Activated CD4-positive, alpha-beta T cell treated with anti-CD3 and anti-CD28 coated beads for 36 hours (primary cell): ENCODE measurements at places on chromosomes 4 and X. TPM values are rescaled to one million over a fixed set of nuclear protein-coding genes. Genes with fewer than 3 reads are reported as not detected.
A peak's percentile ranks its signal among the peaks of the same experiment; 100 is the strongest.

- DNase-seq: peak; percentile 18
Measured at GRCh38 chr4:154049457-154050181, 260.7 kb upstream of the SFRP2 start.

DNA sequence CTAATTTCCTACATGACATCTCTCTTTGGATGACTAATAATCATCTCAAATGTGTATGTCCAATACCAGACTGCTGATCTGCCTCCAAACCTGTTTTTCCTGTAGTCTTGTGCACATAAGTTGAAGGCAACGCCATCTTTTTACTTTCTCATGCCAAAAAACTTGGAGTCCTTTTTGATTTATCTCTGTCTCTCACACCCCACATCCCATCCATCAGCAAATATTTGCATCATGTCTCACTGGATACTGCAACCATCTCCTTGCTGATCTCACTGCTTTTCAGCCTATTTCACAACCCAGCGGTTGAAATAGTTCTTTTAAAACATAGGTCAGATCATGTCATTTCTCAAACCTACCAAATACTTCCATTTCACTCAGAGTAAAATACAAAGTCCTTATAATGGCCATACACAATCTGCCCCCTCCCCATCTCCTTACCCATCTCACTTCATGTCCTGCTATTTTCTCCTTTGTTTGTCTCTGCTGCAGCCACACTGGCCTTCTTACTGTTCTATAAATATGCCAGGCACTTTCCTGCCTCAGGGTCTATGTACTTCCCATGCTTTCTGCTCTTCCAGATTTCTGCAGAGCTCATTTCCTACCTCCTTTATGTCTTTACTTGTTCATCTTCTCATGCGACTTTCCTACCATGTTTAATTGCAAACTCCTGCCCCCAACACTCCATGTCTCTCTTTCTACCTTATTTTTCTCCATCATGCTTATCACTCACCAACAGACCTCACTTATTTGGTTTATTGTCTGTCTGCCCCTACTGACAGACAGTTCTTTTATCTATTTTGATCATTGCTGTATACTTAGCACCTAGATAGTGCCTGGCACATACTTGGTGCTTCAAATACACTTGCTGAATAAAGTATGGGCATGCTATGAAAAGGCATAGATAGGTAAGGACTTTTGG is 98.8 kb downstream of the ANXA3 start:
- no peak for DNase-seq

GRCh38 chr4:186201535-186202230 is 10.3 kb downstream of the CYP4V2 start:
- DNase-seq: peak; percentile 78

The ARAP2 gene
- 40.0 TPM for total RNA-seq
